ENCODE measurements at places on chromosomes 4 and X.
A peak's percentile ranks its signal among the peaks of the same experiment; 100 is the strongest.

- no peak for DNase-seq
Measured at GRCh38 chr4:184790826-184791225, 34.9 kb downstream of the ACSL1 start.

- peak; percentile 57 for DNase-seq
Measured at GRCh38 chr4:186191200-186192065, at the start of gene CYP4V2. CYP4V2 (plus strand) TSS chr4:186191567; CDS start chr4:186191824, 257 bp downstream.

DNA sequence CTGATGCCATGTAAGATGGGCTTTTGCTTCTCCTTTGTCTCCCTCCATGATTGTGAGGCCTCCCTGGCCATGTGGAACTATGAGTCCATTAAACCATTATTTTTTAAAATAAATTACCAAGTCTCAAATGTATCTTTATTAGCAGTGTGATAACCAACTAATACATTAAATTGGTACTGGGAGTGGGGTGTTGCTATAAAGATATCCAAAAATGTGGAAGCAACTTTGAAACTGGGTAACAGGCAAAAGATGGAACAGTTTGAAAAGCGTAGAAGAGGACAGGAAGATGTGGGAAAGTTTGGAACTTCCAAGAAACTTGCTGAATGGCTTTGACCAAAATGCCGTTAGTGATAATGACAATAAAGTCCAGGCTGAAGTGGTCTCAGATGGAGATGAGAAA lies 526.7 kb downstream of the SH3BGRL start:
- no peak for DNase-seq

- no peak for DNase-seq
Measured at GRCh38 chr4:5460106-5460801, 248.1 kb downstream of the EVC2 start.

DNA sequence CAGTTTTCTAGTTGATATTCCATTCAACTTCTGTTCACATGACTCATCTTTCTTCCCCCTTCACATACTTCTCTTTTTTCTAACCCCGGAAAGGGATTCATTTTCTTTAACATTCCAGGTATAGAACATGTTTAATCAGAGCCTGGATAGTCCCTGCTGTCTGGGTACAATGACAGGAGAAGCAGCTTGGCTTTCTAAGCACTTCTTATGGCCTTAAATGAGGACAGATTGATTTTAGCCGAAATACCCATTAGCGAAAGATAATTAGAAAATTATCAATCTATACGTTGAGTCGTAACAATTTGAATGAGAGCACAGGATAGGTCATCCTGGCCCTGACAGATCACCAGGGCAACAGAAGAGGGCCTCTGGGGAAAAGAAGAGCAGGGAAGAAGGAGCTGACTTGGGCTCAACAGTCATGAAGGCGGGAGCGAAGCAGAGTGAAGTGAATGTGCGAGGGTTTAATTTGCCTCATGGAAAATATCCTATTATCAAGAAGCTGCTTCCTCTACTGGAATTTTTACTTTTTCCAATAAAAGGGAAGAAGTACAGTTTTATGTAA lies 62.2 kb downstream of the PPP1R2C start:
- no peak for DNase-seq

- no peak for DNase-seq
Measured at GRCh38 chrX:110218591-110218990, 99.3 kb downstream of the AMMECR1 start.

DNA sequence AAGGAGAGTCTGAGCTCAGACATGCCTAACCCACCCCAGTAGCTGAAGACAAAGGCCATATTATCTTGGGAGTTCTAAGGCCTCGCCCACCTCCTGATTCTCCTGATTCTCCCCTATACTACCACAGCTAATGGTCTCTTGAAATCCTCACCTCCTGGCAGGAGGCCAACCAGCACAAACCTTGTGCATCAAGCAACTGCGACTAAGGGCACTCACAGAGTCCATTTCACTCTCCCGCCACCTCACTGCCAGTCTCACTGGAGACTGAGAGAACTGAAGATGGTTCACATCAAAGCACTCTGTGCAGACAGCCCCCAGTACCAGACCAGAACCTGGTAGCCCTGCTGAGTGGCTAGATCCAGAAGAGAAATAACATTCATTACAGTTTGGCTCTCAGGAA lies 102.1 kb upstream of the KLF8 start:
- no peak for DNase-seq

DNA sequence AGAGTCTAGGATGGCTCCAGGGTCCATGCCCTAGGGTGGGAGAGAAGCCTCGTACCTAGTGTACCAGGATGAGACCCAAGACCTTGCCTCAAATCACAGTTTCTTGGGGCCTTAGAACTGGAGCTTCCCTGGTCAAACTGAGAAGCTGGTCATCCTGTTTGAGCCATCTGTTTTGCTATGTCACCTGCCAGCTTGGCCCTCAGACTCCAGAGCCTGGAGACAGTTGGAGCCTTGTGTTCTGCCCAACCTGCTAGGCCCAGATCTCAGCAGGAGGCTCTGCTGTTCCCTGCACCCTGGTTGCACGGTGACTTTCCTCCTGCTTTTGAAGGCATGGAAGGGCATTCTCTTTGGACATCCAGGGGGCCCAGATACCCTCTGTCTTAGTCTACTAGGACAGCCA lies 206.3 kb upstream of the ATP6AP2 start:
- no peak for DNase-seq

Measured in NCI-H1105 treated with DMSO at 0.1 percent for 48 hours (cell line).